NCI-H2081 (cell line): ENCODE measurements at places on chromosomes 13 and 19.

GRCh38 chr13:44718467-44718866 is 142.3 kb upstream of the TSC22D1 start:
- no peak for DNase-seq

DNA sequence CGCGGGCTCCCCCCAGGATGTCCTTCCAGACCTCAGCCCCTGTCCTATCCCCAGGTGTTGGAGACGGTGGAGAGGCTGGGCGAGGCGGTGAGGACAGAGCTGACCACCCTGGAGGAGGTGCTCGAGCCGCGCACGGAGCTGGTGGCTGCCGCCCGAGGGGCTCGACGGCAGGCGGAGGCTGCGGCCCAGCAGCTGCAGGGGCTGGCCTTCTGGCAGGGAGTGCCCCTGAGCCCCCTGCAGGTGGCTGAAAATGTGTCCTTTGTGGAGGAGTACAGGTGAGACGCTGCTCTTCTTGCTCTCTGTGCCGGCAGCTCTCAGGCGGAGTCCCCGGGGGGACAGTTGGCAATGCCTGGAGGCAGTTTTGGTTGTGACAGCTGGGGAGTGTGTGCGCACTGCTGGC is 6.9 kb downstream of the TTYH1 start:
- no peak for DNase-seq

DNA sequence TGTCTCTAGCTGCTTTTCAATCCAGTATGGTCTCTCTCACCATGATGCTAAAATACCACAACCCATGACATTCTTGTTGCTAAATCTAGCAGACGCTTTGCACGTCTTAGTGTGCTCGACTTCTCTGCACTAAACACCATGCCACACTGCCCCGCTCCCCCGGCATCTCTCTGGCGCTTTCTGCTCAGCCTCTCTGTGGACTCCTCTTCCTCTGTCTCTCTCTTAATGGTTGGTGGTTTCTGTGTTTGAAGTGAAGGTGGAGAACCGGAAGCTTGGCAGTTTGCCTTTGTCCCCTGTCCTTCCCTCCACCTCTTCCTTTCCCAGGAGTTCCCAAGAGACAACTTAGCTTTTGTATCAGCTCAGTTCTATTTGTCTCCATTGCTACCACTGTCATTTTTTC is 8.8 kb downstream of the ERCC5 start:
- DNase-seq = no peak

DNA sequence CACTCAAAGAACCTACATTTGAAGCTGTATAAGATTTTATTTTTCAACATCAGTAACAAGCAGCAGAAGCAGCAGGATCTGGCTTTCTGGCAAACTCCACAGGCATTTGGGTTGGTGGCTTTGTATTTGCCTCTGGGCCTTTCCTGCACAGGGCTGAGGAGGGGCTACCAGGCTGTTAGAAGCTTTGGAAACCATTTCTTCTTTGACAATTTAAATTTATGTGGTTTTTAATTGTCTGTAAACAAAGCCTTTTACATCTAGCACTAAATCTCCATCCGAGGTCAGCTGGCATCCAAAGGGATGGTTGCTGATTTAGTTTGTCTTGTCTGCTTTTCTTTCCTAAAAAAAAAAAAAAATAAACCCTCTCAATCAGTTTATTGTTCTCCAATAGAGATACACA is 127.5 kb upstream of the OBI1 start:
- DNase-seq = peak; percentile 49

GRCh38 chr13:108962654-108963053 is 333.2 kb downstream of the MYO16 start:
- DNase-seq = no peak

- DNase-seq = no peak
These were observed 13.9 kb downstream of the LSM4 start for GRCh38 chr19:18308948-18309325.

GRCh38 chr13:71797517-71797916 is 69.5 kb downstream of the DACH1 start:
- DNase-seq = no peak

DNA sequence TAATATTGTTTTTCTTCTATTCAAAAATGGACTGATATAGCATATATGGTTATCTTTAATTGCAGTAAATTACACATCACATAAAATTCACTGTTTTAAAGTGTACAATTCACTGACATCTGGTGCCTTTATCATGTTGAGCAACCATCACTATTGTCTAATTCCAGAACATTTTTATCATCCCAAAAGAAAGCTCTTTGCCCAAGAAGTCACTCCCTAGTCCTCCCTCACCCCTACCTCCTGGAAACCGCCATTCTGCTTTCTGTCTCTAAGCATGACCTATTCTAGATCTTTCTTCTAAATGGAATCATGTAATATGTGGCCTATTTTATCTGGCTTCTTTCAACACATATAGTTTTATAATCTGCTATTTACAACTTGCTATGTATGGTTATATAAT is 525.6 kb downstream of the DCT start:
- no peak for DNase-seq

- no peak for DNase-seq
These were observed 159.1 kb downstream of the KATNAL1 start for GRCh38 chr13:30148171-30148754.

DNA sequence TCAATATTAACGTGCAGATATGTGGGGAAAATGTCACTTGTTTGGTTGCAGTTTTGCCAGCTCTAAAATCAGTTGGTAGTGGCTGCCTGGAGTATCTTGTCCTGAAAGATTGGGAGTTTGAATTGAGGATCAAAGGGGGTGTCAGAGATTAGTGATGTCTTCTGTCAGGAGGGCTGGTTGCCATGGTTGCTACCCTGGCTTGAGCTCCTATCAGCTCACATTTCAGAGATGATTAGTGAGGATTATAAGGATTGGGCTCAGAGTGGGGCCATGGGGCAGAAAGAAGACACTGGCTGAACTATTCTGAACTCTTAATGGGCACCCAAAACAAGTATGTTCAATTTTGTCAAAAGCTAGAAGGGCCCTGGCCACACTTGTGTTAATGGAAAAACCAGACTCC is 95.5 kb upstream of the RNF113B start:
- DNase-seq = no peak

- DNase-seq = no peak
These were observed 51.2 kb upstream of the EEF1AKMT1 start for GRCh38 chr13:20824762-20825476.

DNA sequence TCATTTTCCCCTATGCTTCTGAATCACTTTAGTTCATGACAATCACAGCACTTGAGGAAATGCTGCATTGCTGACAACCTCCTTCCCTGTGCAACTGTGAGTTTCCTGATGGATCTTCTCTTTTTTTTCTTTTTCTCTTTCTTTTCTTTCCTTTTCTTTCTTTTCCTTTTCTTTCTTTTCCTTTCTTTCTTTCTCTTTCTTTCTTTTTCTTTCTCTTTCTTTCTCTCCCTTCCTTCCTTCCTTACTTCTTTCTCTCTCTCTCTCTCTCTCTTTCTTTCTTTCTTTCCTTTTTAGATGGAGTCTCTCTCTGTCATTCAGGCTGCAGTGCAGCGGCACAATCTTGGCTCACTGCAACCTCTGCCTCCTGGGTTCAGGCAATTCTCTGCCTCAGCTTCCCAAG is 247.9 kb upstream of the HTR2A start:
- DNase-seq = no peak

GRCh38 chr19:36046443-36047050 is 7.5 kb downstream of the THAP8 start:
- DNase-seq = no peak

- no peak for DNase-seq
These were observed 1.8 kb downstream of the PCDH20 start for GRCh38 chr13:61413572-61414535.

DNA sequence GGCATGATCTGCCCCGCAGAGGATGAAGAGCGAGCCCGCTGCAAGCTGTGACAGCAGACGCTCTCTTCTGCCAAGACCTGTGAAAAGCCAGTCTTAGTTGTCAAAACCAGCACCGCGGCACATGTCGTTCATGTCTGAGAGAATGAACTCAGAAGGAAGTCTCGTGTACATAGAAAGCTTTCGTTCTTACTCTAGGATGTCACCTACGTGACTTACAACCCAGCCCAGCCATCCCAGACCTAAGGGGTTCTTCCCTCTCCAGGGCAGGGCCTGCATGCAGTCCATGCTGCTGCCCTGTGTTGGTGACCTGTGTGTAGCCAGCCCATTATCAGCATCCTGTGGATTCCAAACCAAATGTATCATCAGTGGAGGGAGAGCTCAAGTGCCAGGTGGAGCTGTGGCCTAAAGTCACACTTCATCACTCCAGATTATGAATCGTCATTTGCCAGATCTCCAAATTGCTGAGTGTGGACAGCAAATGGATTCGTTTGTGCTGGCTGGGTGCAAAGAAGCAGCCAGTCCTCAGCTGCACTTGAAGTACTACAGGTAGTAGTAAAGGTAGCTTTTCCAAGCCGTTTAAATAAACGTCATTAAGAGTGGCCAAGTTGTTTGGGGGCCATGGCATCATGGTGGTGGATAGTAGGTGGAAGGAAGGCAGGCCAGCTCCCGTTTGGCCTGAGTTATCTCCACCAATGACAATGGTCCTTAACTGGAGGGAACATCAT is 73.9 kb upstream of the GPR183 start:
- DNase-seq = no peak

- DNase-seq = no peak
These were observed 350.4 kb downstream of the MTUS2 start for GRCh38 chr13:29170436-29171082.

GRCh38 chr19:17293605-17294004 is 9.6 kb downstream of the ABHD8 start:
- no peak for DNase-seq

DNA sequence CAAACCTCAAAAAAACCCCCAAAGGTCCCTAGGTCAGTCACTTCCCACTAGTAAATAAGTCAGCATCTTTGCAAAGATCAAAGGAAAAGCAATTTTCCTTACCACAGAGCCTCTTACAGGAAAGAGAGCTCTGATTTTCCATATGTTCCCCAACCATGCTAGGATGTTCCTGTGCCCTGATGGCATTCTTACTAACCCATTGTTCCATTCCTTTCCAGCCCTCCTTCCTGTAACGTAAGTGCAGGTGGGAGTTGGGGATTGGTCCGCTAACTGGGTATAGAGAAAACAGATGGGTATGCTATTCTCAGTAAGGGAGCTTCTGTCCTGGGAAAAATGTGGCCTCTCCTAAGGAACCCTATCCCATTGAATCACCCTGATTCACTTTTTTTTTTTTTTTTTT is 14.3 kb downstream of the DPRX start:
- no peak for DNase-seq

DNA sequence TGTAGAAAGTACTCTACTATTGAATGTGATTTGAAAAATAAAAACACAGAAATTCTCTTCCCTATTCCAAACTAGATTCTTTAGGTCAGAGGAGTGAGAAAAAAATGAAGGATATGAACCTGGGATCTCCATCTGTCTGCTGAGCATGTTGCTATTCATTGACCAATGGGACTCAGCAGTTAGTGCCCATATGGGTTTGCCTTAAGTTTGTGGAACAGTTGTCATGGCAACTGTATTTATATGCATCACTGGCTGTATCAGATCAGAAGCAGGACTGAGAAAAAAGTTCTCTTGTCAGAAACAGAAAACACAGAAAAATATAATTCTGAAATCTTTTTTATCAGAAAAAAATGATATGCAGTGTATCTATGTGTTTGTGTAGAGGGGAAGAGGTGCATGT is 73.3 kb upstream of the ATXN8OS start:
- DNase-seq = no peak

GRCh38 chr13:107680115-107680514 is 535.2 kb downstream of the LIG4 start:
- DNase-seq = peak; percentile 13

GRCh38 chr13:75418997-75419396 is 63.0 kb downstream of the TBC1D4 start:
- DNase-seq = no peak

- DNase-seq = no peak
These were observed 29.1 kb upstream of the IGFL4 start for GRCh38 chr19:46069806-46070341.

GRCh38 chr13:105474983-105475610 is 1060.4 kb downstream of the EFNB2 start:
- no peak for DNase-seq

DNA sequence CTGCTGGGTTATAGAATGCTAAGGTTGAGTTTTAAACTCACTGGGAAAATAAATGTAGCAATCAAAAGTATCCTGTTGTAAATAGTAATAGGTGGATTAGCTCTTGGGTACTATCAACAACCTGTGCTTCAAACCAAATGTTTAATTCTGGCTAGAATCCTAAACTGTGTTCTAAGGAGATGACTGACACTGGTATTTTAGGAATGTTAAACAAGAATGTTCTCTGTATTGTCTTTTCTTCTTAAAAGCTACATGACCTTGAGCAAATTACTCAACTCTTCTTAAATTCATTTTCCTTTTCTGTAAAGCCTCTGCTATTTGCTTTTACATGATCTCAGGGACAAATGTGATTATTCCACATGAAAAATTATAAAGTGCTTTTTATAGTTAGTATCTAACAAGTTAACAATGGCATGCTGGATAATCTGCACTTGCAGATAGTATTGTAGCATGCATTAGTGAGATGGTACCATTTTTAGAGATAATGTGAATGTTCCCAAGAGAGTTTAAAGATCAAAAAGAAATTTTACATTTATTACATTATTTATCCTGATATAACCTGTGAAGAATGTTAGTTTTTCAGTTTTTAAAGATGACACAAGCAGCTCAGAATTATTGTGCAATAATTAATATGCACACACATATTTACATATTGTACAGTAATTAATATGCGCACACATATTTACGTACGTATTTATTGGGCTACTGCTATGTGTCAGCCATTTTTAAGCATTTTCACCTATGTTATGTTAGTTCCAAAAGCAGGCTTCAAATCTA is 13.6 kb upstream of the EPSTI1 start:
- no peak for DNase-seq

DNA sequence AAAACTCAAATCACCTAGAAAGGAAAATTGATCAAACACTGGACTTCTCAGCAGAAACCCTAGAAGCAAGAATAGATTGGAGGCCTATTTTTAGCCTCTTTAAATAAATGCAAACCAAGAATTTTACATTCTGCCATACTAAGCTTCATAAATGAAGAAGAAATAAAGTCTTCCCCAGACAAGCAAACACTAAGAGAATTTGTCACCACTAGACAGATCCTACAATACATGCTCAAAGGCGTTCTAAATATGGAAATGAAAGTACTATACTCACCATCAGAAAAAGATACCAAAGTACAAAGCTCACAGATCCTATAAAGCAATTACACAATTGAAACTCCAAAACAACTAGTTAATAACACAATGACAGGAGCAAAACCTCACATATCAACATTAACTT is 578.1 kb downstream of the UQCRFS1 start:
- no peak for DNase-seq

DNA sequence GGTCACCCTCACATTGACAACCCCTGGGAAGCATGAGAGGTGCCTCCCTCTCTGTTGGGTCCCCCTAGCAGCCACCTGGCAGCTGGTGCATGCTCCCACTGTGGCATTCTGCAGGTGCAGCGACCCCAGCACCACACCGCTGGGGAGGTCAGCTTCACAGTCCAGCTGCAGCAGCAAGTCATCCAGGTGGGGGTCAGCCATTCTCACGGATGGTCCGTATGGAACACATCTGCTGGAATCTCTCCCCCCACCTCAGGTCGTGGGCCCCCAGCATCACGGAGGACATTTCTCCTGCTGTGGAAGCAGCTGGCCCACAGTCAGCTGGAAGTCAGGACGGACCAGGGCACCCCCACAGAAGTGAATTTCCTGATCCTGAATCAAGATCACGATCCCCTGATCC is 201.3 kb downstream of the COG6 start:
- no peak for DNase-seq

- DNase-seq = no peak
These were observed 45.6 kb upstream of the RAP2A start for GRCh38 chr13:97388373-97388772.

- no peak for DNase-seq
These were observed 7.3 kb downstream of the OPA3 start for GRCh38 chr19:45577111-45577905.
